ENCODE measurements at places on chromosomes 12 and 14.

GRCh38 chr12:112939761-112940381 is 1.6 kb downstream of the OAS3 start:
- DNase-seq, result no peak

- no peak for DNase-seq
These were observed 6.9 kb downstream of the GALNT9 start for GRCh38 chr12:132322206-132323132.

- DNase-seq, result no peak
These were observed 47.6 kb upstream of the ATP2B1 start for GRCh38 chr12:89756194-89756584.

DNA sequence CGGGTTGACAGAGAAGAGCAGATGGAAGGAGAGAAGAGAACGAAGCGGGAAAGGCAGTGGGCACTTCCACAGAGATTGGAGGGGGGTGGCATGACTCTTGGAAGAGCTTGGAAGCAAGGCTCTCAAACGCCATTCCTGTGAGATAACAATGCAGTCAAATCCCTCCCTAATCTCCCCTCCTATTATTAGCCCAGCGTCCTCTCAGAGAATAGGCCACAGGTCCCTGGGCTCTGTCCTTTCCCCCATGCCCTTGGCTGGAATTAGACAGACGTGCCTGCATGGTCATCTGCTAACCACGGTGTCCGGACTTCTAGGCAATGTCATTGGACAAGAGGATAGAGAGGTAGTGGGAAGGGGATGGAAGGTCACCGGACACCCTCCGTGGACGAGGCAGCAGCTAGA is 8.0 kb upstream of the MYH7 start:
- no peak for DNase-seq

DNA sequence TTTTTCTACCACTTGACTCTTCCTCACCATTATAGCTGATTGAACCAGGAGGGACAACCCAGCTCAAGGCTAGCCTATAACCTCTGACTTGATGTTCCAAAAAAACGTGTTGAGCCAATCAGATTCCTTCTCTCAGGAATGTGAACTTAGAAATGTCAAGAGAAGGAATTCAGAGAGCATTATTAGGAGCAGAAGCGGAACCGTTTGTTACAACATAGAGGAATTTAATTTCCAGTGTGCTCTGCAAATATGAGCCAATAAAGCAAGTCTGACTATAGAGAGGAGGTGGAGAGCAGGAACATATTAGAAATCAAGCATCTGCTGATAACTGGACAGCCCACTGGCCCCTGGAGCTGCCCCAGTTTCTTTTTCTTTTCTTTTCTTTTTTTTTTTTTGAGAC is 15.3 kb upstream of the PELI2 start:
- DNase-seq, result no peak

GRCh38 chr12:91249054-91249453 is 66.4 kb upstream of the DCN start:
- no peak for DNase-seq

GRCh38 chr12:115267891-115268290 is 583.9 kb upstream of the TBX3 start:
- no peak for DNase-seq

- no peak for DNase-seq
These were observed 19.5 kb upstream of the HAL start for GRCh38 chr12:96015672-96016071.

GRCh38 chr12:19646599-19646998 is 207.3 kb downstream of the AEBP2 start:
- DNase-seq, result no peak

GRCh38 chr14:71290301-71290700 is 383.0 kb downstream of the PCNX1 start:
- DNase-seq, result no peak

- DNase-seq, result no peak
These were observed 20.3 kb downstream of the OR4K2 start for GRCh38 chr14:19895282-19895681.

DNA sequence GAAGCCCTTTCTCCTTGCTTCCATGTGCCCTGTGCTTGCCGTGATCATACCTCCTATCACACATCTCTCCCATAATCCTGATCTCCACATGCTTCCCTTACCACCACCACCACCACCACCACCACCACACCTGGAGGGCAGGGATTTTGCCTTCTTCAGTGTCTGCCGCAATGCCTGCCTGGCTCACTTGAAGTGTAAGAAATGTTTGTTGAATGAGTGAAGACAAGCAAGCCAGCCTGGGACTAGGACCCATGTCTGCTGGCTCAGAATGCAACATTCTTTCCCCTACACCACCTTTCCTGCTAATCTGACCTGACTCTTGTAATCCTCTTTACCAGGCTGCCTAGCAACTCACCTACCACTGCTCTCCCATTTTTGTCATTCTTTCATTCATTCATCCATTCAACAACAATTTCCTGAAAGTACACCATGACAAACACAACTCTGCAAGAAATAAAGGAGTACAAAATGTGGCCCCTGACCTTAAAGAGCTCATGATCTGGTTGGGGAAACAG is 3.5 kb upstream of the NID2 start:
- no peak for DNase-seq

DNA sequence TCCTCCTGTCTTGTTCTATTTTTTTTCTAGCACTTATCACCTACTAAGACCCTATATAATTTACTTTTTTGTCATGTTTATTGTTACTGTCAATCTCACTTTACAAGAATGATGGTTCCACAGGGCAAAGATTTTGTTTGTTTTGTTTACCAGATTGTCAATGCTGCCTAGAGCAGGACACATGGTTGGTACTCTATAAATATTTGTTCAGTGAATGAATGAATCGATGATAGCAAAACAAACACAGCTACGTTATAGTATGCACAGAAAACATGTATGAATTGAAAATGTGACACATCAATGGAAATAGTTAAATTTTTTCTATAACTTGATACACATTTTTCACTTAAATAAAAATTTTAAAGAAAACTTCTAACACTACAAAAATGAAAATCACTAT is 67.1 kb upstream of the KRR1 start:
- DNase-seq, result peak; percentile 64

GRCh38 chr12:39966721-39967120 is 139.2 kb downstream of the SLC2A13 start:
- DNase-seq, result no peak

DNA sequence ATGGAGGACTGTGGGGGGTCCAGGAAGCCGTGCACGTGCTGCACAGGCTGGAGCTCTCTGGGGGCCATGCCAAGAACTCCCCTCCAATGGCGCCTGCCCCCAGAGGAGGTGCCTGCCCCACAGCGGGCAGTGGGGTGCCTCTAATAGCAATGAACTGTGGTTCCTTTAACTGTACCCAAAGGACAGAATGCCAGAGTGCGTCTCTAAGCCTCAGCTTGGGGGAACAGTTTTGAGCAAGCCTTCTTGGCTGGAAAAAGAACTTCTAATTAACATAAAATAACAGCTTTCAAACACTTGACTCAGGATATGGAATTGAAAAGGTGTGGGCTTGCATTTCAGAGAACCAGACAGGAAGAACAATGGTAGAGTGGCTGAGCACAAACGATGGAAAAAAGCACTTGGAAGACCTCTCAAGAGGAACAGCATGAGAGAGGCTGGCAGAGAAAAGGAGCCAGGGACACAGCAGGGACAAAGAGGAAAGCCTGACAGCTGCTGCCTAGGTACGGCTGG is 195.6 kb downstream of the TTC7B start:
- DNase-seq, result no peak

DNA sequence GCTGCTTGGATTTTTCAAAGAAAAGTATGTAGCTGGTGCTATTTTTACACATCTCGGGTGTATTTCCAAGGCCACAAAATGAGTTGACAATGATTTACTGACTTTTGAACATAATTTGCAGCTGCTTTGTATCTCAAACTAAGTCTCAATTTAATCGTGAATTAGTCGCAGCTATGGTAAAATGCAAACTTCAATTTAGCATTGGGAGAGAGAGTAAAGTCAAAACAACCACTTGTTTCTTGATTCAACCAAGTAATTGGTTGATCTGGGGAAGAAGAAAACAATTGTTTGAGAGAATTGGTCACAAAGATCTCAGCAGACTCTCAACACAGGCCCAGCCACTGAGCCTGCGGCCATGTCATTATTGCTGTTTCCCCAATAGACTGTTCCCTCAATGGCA is 75.0 kb upstream of the DYRK2 start:
- DNase-seq, result no peak

- no peak for DNase-seq
These were observed 2.8 kb upstream of the MYL6 start for GRCh38 chr12:56155256-56155845.

GRCh38 chr12:122985338-122986257 is 5.1 kb downstream of the ARL6IP4 start:
- no peak for DNase-seq

GRCh38 chr12:55188974-55189556 is 31.8 kb upstream of the OR10A7 start:
- DNase-seq, result peak; percentile 52

- DNase-seq, result no peak
These were observed 452 bp upstream of the RABGGTA start for GRCh38 chr14:24271834-24272263.

Measured in NCI-H1930 (cell line).